RPMI7951 (cell line): ENCODE measurements at places on chromosomes 12 and 14. TPM values are rescaled to one million over a fixed set of nuclear protein-coding genes. Genes with fewer than 3 reads are reported as not detected.

Gene SPX
- total RNA-seq, result 0.60 and 1.3 TPM in 2 replicates

Gene BIN2
- not detected in 2 replicates for total RNA-seq

Gene ERP29
- total RNA-seq, result 48.1 and 78.0 TPM in 2 replicates

Gene CLEC4E
- not detected in 2 replicates for total RNA-seq

Gene CELA1
- total RNA-seq, result 0.10 TPM in 1 of 2 replicates, not detected in the other

Gene AKAP6
- total RNA-seq, result 1.6 and 3.0 TPM in 2 replicates

Gene SERPINA9
- total RNA-seq, result not detected in 2 replicates

Gene CMKLR1
- total RNA-seq, result 34.5 and 43.6 TPM in 2 replicates

Gene SLC7A7
- total RNA-seq, result 2.2 and 2.5 TPM in 2 replicates

Gene TSPAN19
- not detected in 2 replicates for total RNA-seq

Gene DHH
- not detected in 2 replicates for total RNA-seq

Gene HOXC6
- 0.84 and 1.5 TPM in 2 replicates for total RNA-seq

Gene ZNF84
- total RNA-seq, result 10.9 and 19.3 TPM in 2 replicates

Gene OR4E2
- not detected in 2 replicates for total RNA-seq

DNA sequence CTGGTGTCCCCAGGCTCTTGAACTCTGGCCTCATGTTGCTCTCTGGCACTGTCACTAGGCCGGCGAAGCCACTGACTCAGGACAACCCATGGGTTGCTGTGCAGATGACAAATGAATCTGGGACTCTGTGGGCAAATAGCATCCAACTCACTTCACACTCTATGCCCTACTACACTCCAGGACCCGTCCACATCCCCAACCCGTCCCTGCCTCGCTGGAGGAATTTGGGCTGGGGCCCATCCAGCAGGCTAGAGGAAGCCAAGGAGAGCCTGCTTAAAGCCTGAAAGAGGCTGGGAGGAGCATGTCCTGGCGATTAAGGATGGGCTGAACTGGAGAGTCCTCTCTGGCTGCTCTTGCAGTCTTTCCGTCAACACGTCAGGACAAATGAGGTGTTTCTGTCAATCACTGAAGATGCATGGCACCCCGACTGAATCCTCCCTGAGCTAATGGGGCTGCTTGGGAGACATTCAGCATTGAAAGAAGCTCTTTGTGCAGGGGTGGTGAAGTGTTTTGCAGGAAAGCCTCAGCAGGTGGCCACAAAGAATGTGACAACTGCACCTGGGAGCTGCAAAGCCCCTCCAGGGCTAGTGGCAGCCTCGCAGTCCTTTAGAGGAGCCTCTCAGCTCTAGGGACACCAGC lies 71.7 kb downstream of the ANO2 start:
- no peak for DNase-seq

DNA sequence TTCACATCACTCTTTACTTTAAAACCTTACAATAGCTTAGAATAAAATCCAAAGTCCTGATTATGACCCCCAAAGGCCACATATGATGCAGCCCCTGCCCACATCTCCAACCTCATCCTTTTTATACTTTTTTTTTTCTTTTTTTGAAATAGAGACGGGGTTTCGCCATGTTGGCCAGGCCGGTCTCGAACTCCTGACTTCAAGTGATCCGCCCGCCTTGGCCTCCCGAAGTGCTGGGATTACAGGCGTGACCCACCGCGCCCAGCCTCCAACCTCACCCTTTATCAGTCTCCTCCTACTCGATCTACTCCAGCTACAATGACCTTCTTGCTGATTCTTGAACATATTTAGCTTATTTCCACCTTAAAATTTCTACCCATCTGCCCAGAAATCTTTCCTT lies 1.2 kb upstream of the MAPKAPK5 start:
- DNase-seq, result no peak

- DNase-seq, result no peak
Measured at GRCh38 chr12:21571046-21571445, 33.6 kb downstream of the GYS2 start.

- DNase-seq, result no peak
Measured at GRCh38 chr14:87175175-87175574, 817.8 kb downstream of the GALC start.

- peak; percentile 35 for DNase-seq
Measured at GRCh38 chr14:59123975-59124374, 64.5 kb upstream of the DAAM1 start.

GRCh38 chr12:89664441-89664840 lies 44.2 kb downstream of the ATP2B1 start:
- no peak for DNase-seq

GRCh38 chr12:116172224-116172849 lies 105.2 kb downstream of the MED13L start:
- DNase-seq, result no peak

- peak; percentile 28 for DNase-seq
Measured at GRCh38 chr12:28027328-28027727, 54.8 kb upstream of the PTHLH start.

GRCh38 chr14:98808494-98809407 lies 463.2 kb downstream of the BCL11B start:
- DNase-seq, result peak; percentile 15

- DNase-seq, result no peak
Measured at GRCh38 chr12:114265036-114265435, 140.9 kb downstream of the TBX5 start.

- DNase-seq, result no peak
Measured at GRCh38 chr14:39673270-39673711, 241.1 kb upstream of the FBXO33 start.

DNA sequence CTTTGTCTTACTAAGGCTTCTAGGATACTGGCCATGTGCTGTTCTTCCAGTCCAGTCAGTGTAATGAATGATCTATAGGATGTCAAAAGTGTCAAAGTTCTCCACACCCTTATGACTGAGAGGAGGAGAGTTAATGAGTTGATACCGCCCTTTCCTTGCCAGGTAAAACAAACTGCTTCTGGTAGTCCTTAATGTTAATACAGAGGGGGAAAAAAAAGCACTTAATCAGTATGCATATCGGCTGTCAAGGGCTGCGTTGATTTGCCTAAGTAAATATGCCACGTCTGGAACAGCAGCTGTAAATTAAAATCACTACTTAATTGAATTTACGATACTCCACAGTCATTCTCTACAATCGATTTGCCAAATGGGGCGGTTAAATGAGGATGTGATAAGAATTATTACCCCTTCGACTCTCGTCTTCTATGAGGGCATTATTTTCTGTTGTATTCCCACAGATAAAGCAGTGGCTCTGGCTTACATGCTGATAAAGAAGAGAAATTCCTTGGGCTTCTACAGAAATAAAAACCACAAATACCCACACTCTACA lies 416.0 kb downstream of the KCNH5 start:
- no peak for DNase-seq

- DNase-seq, result peak; percentile 37
Measured at GRCh38 chr12:88658009-88658408, 77.7 kb upstream of the KITLG start.

DNA sequence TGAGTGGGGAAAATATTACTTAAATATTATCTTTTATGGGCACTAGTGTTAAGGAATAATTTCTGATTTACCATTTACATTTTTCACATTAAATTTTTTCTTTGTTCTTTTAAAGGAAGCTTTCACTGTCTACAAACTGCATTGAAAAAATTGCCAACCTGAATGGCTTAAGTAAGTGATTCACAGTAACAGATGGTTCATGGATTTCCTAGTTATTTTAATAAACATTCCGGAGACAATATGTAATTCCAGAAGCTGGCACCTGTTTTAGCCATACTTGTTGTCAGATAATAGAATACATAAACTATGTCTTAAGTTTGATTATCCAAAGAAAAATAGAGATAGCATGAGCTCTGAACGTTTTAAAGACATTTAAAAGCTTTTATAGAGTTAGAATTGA lies 17.1 kb downstream of the DNAL1 start:
- DNase-seq, result no peak

DNA sequence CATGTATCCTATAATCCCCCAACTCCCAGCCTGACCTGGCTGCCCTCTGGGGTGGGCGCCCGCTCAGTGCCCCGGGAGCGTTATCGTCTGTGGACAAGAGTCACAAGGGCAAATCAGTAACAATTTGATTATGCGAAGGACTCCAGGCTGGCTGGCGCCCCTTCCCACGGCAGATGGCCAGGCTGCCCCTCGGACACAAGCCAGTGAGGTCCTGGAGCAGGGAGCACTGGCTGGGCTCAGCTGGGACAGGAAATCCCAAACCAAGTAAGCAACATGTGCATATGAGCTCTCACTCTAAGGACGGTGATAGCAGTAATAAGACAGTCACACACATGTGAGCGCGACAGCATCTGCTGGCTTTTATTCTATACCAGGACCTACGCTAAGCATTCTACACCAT lies 59.3 kb upstream of the FAM222A start:
- DNase-seq, result no peak

DNA sequence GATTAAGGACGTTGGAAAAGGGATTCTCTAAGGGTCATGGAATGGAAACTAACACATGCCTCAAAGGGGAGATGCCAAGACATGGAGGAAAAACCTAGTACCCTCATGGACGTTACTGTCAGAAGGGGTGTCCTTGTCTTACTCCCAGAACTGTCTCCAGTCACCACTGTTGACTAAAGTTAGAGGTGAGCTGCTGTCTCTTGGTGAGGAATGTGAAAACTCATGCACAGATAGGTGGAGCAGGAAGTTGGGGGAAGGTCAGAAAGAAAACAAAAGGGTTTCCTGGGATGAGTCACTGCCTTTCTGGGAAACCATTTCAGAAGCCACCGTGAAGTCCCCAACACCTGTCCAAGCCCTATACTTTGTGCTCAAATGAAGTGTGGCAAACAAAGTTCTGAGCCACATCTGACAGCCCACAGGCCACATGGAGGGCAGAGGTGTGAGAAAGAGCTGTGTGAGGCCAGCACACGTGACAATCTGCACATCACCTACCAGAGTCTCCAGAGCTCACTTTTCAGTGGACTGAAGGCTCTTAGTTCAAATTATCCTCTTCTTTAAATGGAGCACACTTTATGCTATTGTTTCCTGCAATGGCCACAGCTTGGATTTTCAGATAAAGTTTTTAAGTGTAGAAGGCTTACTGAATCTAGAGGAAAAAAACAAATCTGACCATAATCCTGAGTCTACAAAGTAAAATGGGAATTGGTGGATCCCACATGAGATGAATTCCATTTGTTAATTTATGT lies 92.9 kb upstream of the EGLN3 start:
- DNase-seq, result peak; percentile 41

- no peak for DNase-seq
Measured at GRCh38 chr14:102731871-102732800, 45.1 kb upstream of the TRAF3 start.

DNA sequence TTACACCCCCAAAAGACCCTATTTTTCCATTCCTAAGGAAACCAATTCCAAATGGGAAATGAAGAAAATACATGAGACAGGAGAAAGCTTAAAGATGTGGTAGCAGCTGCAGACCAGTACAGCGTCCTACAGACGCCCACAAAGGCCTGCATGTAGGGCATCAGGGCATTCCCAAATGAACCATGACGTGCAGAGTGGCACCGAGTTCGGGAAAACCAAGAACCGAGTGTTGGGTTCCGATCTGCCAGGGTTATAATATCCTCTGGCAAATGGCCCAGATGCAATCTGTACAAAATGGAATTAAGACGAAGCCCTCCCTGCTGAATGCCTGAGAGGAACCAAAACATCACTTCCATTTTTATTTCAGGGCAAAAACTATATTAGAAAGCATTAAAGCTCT lies 34.4 kb upstream of the SELPLG start:
- no peak for DNase-seq

GRCh38 chr14:37232907-37233481 lies 35.3 kb downstream of the MIPOL1 start:
- peak; percentile 37 for DNase-seq

- no peak for DNase-seq
Measured at GRCh38 chr12:52944683-52945388, 4.1 kb upstream of the KRT18 start.
